ENCODE measurements at places on chromosomes 4 and X. TPM values are rescaled to one million over a fixed set of nuclear protein-coding genes. Genes with fewer than 3 reads are reported as not detected.

DNA sequence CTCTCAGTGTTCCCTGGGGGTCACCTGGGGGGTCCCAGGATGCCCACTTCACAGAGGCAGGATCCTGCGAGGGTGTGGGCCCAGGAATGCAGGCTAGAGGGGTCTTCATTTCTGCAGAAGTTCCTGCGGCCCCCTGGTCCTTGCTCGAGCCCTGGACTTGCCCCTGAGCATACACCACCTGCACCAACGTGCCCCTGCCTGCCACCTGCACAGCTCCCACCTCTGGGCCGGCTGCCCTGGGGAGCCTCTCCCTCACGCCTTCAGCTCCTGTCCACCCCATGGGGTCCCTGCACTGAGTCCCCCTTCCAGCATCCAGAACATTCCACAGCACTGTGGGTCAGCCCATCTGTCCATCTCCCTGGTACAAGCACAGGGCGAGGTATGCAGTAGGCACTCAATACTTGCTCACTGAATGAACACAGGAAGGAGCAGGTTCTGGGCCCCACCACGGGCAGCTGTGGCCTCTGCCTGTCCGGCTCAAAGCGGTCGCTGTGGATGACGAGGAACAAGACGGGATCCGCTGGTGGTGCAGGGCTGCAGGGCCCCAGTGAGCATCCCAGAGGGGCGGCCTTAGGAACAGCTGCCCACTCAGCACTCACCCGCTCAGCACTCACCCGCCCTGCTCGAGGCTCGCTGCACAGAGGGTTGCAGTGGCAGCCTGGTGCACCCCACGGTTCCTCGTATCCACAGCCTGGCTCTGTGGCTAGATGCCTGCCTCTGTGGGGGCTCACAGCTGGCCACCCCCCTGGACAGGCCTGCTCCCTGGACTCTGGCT lies 70.5 kb upstream of the MXD4 start:
- DNase-seq = no peak

DNA sequence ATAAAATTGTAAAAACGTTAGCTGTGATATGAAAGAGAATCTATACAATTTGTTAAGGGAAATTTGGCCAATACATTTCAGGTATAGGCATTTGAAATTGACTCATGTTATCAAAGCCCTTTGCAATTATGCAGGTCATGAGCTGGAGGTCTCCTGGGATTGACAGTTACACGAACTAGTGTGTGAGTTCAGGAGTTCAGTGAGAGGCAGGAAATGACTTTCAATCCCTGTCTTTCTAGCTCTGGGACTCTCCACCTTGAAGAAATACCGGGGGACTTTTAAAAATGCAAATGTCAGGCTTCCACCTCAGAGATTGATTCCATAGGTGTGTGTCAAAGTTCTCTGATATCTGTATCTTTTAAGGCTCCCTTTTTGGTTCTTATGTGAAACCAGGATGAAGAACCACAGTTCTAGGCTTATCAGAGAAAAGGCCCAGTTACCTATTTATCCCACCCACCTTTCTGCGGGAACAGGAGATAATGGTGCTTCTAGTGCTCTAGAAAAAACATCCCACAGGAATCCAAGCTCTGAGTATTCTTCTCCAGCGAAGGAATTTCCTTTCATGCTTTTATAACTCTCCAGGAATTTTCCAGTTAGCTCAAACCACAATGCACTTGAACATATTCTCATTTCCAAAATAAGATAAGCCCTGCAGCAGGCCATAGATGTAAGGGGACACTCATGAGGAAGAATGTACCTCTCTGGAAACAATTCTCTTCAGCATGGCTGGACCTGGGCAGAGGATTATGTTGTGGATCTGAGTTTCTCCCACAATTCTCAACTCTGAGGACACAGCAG lies 501.0 kb downstream of the IDS start:
- DNase-seq = no peak

DNA sequence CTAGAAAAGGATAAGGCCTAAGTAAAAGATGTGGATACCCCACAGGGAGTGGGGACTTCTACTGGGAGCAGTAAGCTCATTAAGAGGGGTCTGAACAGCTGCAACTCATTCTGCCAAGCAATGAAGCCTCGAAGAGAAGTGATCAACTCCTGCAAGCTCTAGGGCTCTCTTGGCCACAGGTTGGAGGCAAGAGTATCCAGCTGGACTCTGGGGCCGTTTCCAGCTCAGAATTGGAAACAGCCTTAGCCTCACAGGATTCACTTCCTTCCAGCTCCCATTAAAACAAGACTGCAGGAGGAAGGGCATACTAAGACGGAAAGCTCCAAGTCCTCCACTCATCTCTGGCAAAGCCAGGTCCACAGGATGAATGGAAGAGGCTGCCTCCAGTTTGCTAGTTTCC lies 126.3 kb downstream of the ATG4A start:
- no peak for DNase-seq

The MGAT4D gene
- total RNA-seq = not detected

- DNase-seq = no peak
Observed at GRCh38 chr4:121228848-121229247, 64.7 kb upstream of the TNIP3 start.

- no peak for DNase-seq
Observed at GRCh38 chr4:164204434-164204833, 549.5 kb upstream of the SMIM31 start.

DNA sequence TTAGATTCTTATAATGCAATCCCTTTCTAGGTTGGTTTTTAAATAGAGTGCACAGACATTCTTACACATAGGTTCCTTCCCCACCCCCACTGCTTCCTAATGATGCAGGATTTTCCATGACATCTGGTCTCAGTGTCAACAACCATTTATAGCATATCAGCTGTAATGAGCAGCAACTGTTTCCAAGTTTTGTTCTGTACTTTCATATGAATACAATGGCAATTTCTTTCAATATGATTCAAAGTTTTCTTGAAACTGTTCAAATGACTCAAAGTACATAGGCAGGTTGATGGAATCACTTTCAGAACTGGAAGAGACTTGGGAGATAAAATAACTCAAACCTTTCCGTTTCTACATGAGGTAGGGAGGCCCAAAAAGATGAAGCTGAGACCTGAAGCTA lies 220.7 kb downstream of the CAMK2D start:
- peak; percentile 40 for DNase-seq

DNA sequence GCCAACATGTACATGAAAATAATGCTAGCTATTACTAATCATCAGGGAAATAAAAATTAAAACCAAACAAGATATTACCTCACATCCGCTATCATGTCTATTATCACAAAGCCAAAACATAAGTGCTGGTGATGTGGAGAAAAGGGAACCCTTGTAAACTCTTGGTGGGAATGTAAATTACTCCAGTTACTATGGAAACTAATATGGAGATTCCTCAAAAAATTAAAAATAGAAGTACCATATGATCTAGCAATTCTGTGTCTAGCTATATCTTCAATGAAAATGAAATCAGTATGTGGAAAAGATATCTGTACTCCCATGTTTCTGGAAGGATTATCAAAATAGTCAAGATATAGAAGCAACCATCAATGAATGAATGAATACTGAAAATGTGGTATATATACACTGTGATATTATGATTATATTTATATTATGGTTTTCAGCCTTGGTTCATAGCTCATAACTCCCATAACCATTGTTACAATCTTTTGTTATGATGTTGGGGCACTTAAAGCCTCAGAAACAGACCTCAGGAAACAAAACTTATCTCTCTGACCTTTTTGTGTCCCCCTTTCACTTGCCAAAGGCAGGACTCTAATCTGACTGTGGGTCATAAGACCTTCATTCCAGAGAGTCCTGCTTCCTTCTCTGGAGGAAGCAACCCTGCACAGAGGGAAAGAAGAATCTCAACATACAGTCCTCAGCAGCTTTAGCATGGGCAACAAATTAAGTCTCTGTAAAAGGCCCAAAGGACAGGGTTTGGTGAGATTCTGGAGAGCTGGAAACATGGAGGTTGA lies 933.2 kb downstream of the ADGRL3 start:
- no peak for DNase-seq

- no peak for DNase-seq
Observed at GRCh38 chrX:80432863-80433262, 12.6 kb downstream of the TENT5D start.

DNA sequence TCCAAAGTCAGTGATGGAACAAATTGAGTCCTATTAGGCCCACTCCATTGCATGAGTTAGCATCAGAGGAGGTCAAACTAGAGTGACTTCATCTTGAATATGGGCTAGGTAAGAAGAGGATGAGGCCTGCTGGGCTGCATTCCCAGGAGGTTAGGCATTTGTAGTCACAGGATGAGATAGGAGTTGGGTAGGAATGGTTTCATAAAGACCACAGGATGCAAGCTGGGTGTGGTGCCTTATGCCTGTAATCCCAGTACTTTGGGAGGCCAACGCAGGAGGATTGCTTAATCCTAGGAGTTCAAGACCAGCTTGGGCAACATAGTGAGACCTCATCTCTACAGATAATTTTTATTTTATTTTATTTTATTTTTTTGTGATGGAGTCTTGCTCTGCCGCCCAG lies 26.8 kb downstream of the PDGFRA start:
- no peak for DNase-seq

Measured in activated naive CD8-positive, alpha-beta T cell treated with anti-CD3 and anti-CD28 coated beads for 36 hours (primary cell).